Thyroid gland (tissue), 4 donors: ENCODE measurements at places on chromosomes 5 and 9. TPM values are rescaled to one million over a fixed set of nuclear protein-coding genes. Genes with fewer than 3 reads are reported as not detected.

The TMEM171 gene
- 66.7 TPM for total RNA-seq

The TSSK1B gene
- 0.25 TPM for total RNA-seq

The BTNL8 gene
- 7.1 TPM for total RNA-seq

The AK8 gene
- total RNA-seq: 7.0 TPM

The WNT8A gene
- total RNA-seq: not detected

GRCh38 chr5:11611011-11611410 lies 293.2 kb downstream of the CTNND2 start:
- no peak overlapping the region for H3K4me3 ChIP-seq
- no peak for DNase-seq
- H3K27me3 ChIP-seq: no peaks in the 10 kb centered on the region
- no peak overlapping the region for H3K27ac ChIP-seq
- H3K4me1 ChIP-seq: no peaks in the 10 kb centered on the region

DNA sequence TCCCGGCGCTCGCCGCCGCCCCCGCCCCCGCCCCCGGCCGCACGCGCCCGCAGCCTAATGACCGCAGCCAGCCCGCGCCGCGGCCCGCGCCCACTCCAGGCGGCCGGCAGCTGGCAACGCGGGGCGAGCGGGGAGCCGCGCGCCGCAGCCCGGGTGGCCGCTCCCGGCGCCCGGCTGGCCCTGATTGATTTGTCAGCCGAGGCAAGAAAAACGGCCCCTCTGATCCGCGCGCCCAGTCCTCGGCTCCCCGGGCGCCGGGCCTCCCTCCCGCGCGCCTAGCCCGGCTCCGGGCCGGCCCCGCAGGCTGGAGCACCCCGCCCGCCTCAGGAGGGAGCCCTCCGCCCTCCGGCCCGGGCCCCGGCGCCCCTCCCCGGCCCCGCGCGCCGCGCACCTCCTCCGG lies 11.9 kb upstream of the LHX2 start:
- no peak for DNase-seq
- peaks cover 17% of the 10 kb centered on the region for H3K4me1 ChIP-seq

DNA sequence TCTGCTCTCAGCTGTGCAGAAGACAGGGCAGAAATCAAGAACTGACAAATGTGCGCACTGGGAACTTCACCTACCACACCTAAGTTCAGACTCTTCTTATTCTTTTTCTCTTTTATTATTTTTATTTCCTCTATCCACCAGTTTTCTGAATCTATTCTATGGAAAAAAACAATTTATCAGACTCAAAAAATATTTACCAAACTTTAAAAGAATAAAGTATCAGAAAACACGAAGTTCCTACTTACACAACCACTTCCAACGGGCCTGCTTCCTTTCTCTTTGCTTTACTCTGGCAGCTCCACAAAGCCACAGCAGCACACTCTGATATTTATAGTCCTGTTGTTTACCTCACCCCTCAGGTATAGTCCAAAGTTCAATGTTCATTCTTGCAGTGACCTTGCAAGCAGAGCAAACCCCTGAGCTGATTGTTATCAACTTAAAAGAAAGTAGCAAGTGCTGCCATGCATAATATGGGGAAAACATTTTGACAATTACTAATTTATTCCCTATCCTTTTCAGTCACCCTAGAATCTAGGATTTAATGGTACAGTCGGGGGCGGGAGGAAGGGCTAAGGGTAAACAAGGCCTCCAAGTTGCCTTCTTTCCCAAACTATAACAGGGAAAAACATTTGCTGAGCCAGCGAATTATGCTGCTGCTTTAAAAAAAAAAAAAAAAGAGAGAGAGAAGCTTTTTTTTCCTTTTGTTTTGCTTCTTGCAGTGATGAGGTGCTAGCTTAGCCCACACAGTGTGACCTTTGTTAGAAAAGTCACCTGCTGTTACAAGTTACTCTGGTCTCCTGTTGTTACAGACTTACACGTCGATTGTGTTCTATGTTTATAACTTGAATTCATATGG lies at the start of gene SELENOP:
TSS of gene SELENOP (minus strand) at position 302 of the 856 bp plus-strand sequence. CDS start 3,539 bp downstream, outside the sequence.
- peak; percentile 50 for DNase-seq
- H3K4me3 ChIP-seq: no peak within 1 kb of the TSS
- H3K27me3 ChIP-seq: no peaks in the 10 kb centered on the region
- H3K27ac ChIP-seq: peak within 1 kb of the TSS; percentile 81
- H3K36me3 ChIP-seq: peaks cover under 1% of the 10 kb centered on the region

- H3K27me3 ChIP-seq: no peaks in the 10 kb centered on the region
- DNase-seq: no peak
- H3K4me1 ChIP-seq: no peaks in the 10 kb centered on the region
- H3K27ac ChIP-seq: no peak overlapping the region
Observed at GRCh38 chr9:76213751-76214150, 180.5 kb downstream of the RFK start.

GRCh38 chr5:78659714-78660113 lies 11.1 kb upstream of the LHFPL2 start:
- no peak for DNase-seq
- H3K36me3 ChIP-seq: no peaks in the 10 kb centered on the region
- H3K4me1 ChIP-seq: no peaks in the 10 kb centered on the region
- H3K27me3 ChIP-seq: no peaks in the 10 kb centered on the region

DNA sequence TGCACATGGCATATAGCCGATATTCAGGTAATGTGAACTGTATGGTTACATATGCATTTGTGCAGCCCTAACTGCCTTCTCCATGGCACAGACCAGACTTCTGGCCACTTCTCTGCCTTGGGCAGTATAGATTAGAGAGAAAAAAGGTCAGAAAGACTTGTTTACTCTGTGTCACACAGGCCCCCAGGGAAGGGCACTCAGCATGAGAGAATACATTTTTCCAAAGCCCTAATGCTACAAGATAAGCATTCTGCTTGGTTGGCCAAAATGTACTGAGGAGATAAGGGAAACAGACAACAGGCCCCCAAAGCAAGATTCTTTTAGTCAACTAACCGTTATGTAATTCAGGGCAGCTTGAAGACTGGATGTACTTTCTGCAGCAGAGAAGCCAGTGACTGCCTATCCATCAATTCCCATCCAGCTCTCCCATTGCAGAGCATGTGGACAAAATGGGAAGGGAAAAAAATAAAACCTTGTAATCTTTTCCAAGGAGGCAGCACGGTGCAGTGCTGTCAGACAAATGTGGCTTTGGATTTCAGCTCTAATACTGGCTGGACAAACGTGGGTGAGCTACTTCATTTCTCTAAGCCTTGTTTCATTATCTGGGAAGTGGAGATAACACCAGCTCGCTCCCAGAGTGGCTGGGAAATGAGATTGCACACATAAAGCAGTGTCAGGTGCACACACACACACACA lies 205.9 kb downstream of the NSG2 start:
- H3K27me3 ChIP-seq: no peaks in the 10 kb centered on the region
- no peaks in the 10 kb centered on the region for H3K36me3 ChIP-seq
- no peak overlapping the region for H3K4me3 ChIP-seq
- no peak overlapping the region for H3K27ac ChIP-seq

GRCh38 chr9:96086936-96087571 lies 211.6 kb downstream of the ERCC6L2 start:
- no peaks in the 10 kb centered on the region for H3K27me3 ChIP-seq
- H3K27ac ChIP-seq: no peak overlapping the region
- H3K36me3 ChIP-seq: no peaks in the 10 kb centered on the region
- no peak overlapping the region for H3K4me3 ChIP-seq

DNA sequence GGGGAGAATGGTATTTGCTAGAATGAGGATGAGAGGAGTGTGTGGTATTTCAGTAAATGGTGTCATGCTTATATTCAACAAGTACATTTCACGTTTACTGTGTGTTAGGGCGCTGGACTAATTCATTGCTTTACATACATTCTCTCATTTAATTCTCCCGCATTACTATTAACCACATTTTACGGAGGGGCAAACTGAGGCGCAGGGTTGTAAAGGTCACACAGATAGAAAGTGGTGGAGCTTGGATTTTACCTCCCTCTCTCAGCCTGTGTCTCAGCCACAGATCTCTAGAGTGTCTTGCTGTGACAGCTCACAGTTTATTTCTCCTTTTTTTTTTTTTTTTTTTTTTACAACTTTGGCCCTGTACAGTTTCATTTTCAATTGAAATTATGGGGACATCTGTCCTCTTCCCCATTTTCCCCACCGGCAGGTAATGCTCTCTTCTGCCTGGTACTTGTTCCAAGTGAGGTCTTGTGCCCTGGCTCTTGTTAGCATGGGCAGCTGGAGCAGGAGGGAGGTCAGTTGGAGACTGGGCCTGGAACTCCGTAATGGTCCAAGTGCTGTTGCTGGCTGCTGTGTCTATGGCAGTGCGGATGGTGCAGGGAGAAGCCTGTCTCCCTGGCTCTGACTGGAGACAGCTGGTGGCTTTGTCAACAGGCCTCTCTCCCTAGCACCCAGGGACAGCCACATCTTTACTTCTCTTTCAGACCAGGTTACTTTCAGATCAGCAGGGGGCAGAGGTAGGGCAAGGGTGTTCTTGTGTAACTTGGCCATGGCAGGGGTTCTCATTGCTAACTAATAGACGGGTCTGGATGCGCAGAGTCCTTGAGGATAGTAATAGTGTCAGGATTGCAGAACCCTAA lies 20.5 kb upstream of the NDST1 start:
- peak overlapping the region; percentile 15 for H3K4me3 ChIP-seq
- DNase-seq: peak; percentile 51
- no peaks in the 10 kb centered on the region for H3K27me3 ChIP-seq
- H3K4me1 ChIP-seq: peaks cover 57% of the 10 kb centered on the region

DNA sequence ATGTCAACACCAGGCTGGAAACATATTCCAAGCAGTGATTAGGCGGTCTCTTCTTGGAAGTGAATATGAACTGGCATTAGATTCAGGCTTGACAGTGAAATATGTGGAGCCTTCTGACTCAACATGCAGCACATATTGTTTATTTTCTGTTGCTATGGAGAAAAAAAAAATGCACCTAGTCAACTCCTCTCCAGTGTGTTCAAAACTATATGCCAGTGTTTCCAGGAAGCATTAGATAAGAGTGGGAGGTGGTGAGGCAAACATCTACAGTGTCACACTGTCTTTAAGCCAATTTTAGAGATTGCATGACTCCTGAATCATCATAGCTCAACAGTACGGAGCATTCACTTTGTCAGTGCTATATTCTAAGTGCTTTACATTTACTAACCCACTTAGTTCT lies 117.9 kb downstream of the HCN1 start:
- no peaks in the 10 kb centered on the region for H3K27me3 ChIP-seq
- no peaks in the 10 kb centered on the region for H3K4me1 ChIP-seq
- no peak for DNase-seq
- H3K4me3 ChIP-seq: no peak overlapping the region

GRCh38 chr9:111615928-111616327 lies 15.2 kb upstream of the DNAJC25 start:
- no peaks in the 10 kb centered on the region for H3K4me1 ChIP-seq
- no peaks in the 10 kb centered on the region for H3K36me3 ChIP-seq
- H3K4me3 ChIP-seq: no peak overlapping the region
- H3K27me3 ChIP-seq: no peaks in the 10 kb centered on the region
- no peak for DNase-seq
- H3K27ac ChIP-seq: peak overlapping the region; percentile 17

GRCh38 chr9:92659601-92660000 lies 10.3 kb downstream of the IPPK start:
- H3K4me3 ChIP-seq: no peak overlapping the region
- no peak overlapping the region for H3K27ac ChIP-seq
- DNase-seq: no peak

GRCh38 chr5:111703662-111704061 lies 53.3 kb downstream of the NREP start:
- no peak overlapping the region for H3K27ac ChIP-seq
- no peaks in the 10 kb centered on the region for H3K36me3 ChIP-seq
- no peaks in the 10 kb centered on the region for H3K27me3 ChIP-seq
- no peak overlapping the region for H3K4me3 ChIP-seq
- no peak for DNase-seq

DNA sequence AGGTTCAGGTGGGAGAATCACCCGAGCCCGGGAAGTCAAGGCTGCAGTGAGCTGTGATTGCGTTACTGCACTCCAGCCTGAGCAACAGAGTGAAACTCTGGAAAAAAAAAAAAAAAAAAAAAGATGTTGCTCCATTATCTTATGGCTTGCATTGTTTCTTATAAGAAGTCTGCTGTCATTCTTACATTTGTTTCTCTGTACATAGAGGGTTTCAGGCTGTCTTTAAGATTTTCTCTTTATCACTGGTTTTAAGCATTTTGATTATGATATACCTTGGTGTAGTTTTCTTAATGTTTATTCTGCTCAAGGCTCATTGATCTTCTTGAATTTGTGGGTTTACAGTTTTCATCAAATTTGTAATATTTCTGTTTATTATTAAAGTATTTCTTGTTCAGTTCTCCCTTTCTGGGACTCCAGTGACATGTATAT lies 35.2 kb downstream of the MVB12B start:
- no peak overlapping the region for H3K27ac ChIP-seq
- no peaks in the 10 kb centered on the region for H3K27me3 ChIP-seq
- H3K4me1 ChIP-seq: no peaks in the 10 kb centered on the region

DNA sequence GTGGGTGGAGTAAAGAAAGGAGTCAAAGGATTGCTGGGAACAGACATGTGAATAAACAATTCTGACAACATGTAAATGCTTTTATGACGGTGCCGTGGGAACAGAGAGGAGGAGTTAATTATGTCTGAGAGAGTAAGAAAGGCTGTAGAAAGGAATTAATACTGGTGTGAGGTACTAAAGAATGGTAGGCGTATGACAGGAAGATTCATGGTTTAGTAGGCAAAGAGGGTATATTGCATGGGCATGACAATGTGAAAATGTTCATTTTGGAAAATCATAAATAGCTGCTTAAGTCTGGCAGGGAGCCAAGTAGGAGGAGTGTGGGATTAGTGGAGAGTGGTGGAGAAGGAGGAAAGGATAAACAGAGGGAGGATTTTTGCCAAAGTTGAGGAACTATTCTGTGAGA lies 19.7 kb downstream of the NAA35 start:
- DNase-seq: no peak
- peaks cover 10% of the 10 kb centered on the region for H3K4me1 ChIP-seq
- no peak overlapping the region for H3K27ac ChIP-seq
- H3K4me3 ChIP-seq: no peak overlapping the region
- H3K27me3 ChIP-seq: no peaks in the 10 kb centered on the region

- peaks cover 7% of the 10 kb centered on the region for H3K4me1 ChIP-seq
- no peaks in the 10 kb centered on the region for H3K36me3 ChIP-seq
- H3K4me3 ChIP-seq: peak overlapping the region; percentile 77
- DNase-seq: no peak
- H3K27me3 ChIP-seq: no peaks in the 10 kb centered on the region
Observed at GRCh38 chr9:4739587-4740387, 1.2 kb downstream of the AK3 start.

GRCh38 chr5:141850244-141850768 lies 27.9 kb downstream of the PCDH1 start:
- peak overlapping the region; percentile 99 for H3K27ac ChIP-seq
- no peaks in the 10 kb centered on the region for H3K27me3 ChIP-seq
- peak; percentile 62 for DNase-seq
- H3K36me3 ChIP-seq: no peaks in the 10 kb centered on the region
- peaks cover 16% of the 10 kb centered on the region for H3K4me1 ChIP-seq
